Endothelial cell of coronary artery (primary cell): ENCODE measurements at places on chromosomes 1 and 21. TPM values are rescaled to one million over a fixed set of nuclear protein-coding genes. Genes with fewer than 3 reads are reported as not detected.

The PRR9 gene
- not detected in 2 replicates for total RNA-seq

The ITLN2 gene
- total RNA-seq = 0.18 and 1.3 TPM in 2 replicates

The FBXO44 gene
- total RNA-seq = 7.6 and 8.3 TPM in 2 replicates

The TCP10L gene
- total RNA-seq = 0.09 and 0.28 TPM in 2 replicates

The KLHDC8A gene
- total RNA-seq = not detected in 2 replicates
